ENCODE measurements at places on chromosomes 6 and 20. TPM values are rescaled to one million over a fixed set of nuclear protein-coding genes. Genes with fewer than 3 reads are reported as not detected.

The ADGRB3 gene
- not detected for total RNA-seq

DNA sequence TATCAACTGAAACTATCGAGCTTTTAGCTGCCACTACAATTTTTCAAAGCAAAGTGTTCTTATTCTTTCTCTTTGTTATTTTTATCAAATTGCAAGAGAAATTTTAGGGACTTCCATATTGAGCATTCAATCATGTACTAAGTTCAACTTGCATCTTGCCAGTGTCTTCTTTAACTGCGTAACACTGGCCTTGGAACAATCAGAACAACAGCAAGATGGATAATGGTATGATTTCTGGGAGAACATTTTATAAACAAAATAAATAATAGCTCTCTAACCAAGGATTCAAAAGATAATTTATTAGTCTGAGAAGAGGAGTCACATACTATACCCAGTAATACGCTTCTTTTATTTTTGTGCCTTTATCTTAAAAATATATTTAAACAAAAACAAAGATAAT, 168.0 kb downstream of the ISM1 start:
- no peak for DNase-seq

- no peak for DNase-seq
Observed at GRCh38 chr6:89689732-89690131, 51.2 kb upstream of the LYRM2 start.

DNA sequence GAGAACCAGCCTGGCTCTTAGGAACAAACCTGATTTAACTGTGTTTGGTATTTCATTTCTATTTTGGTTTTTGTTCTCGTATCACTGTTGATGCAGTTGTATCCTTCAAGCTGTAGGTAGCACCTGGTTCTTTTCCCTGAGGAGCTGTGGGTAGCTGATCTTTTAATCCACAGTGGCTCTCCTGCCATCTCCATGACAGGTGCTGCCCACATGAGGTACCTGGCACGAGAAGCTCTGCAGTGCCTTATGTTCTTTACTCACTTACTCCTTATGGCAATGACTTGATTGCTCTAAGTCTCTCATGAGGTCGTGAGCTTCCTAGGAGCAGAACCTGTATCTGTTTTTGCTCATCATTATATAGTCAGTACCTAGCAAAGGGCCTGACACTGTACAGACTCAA, 74.3 kb upstream of the EMILIN3 start:
- DNase-seq = no peak

GRCh38 chr6:33716379-33716778, 4.9 kb upstream of the UQCC2 start:
- no peak for DNase-seq

DNA sequence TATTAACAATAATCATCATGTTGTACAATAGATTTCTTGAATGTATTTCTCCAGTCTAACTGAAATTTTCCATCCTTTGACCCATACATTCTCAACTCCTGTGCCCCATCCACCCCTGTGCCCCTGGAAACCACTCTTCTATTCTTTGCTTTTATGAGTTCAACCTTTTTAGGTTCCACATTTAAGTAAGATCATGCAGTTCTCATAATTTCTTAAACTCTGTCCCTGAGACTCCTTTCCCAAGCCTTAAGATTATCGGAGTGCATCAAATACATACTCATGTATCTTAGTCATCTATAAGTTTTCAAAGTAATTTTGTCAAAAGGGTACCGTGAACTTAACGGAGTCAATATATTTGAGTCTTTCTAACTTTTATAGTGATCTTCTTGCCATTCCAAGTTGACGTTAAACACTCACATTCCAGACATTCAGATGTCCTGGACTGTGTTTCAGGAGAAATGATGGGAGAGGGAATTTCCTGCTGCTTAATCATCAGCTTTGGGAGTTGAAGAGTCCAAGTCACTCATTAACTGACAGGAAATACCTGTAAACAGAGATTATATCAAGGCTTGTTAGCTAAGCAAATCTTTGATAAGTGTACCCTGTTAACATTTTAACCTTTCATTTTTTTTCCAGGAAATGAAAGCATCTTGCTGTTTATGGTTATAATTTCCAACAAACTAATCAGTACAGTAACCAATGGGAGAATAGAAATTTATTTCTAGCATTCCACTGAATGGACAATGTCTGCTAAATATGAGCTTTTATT, 73.3 kb downstream of the ADGRG6 start:
- DNase-seq = no peak

DNA sequence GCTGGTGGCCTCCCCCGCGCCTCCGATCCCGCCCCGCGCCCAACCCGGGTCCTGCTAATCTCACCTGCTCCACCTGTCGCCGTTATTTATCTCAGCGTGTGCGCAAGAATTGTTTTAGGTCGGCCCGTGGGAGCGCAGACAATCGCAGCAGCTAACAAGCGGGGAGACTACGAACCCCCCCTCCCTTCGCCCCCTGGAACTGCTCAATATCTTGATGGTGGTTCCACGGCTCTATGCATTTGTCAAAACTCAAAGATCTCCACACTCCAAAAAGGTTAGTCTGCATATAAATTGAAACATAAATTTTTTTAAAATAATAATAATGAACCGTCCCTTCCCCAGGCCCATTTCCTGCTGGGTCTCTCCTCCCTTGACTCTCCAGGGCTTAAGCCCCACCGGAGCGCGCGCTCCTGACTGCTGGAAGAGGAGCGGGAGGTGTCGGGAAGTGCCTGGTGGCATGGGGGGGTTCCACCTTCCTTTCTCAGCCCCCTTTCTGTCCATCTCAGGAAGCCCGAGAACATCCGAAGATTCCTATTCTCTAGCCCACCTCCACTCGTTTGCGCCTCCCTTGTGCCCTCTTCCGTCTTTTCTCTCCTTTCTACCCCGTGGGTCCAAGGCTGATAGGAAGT, 1.6 kb upstream of the MDGA1 start:
- DNase-seq = peak; percentile 71

Measured in CD4-positive, CD25-positive, alpha-beta regulatory T cell (primary cell).